Stimulated activated CD8-positive, alpha-beta memory T cell treated with anti-CD3 and anti-CD28 coated beads, Interleukin-15, amount 100 ng/mL, for 1 hour (primary cell): ENCODE measurements at places on chromosomes 7 and 10.

DNA sequence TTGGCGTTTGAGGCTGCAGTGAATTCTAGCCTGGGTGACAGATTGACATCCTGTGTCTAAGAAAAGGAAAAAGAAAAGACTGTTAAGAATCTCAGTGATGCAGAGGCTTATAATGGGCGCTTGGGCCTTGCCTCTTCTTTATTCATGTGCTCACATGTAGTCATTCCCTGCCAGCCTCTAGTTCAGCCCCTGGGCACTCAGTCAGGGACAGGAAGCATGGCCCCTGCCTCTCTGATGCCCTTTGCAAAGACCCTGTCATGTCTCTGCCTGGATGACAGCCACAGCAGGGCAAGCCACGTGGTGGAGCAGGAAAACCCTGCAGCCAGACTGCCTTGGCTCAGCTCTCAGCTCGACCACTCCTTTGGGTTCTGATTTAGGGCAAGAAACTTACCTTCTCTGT is 368.9 kb downstream of the RPS24 start:
- DNase-seq, result no peak

GRCh38 chr10:2828741-2829140 is 238.6 kb upstream of the PFKP start:
- no peak for DNase-seq

DNA sequence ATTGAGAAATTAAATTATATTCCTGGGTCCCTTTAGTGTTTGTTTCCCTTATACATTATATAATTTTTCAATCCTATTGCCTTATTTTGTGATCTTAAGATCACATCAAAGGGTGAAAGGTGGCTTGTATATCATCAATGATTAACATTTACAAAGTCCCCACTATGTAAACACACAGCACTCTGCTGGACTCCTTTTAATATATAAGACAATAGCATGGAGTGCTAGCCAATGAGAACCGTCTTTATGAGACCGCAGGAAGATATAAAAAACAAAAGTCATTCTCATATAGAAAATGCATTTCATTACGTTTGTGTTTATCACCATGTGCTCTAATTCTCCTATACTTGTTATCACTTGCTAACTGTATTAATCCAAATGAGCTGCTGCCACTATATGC is 108.5 kb downstream of the HOXA1 start:
- no peak for DNase-seq

GRCh38 chr10:7443036-7443435 is 32.2 kb upstream of the SFMBT2 start:
- DNase-seq, result no peak

DNA sequence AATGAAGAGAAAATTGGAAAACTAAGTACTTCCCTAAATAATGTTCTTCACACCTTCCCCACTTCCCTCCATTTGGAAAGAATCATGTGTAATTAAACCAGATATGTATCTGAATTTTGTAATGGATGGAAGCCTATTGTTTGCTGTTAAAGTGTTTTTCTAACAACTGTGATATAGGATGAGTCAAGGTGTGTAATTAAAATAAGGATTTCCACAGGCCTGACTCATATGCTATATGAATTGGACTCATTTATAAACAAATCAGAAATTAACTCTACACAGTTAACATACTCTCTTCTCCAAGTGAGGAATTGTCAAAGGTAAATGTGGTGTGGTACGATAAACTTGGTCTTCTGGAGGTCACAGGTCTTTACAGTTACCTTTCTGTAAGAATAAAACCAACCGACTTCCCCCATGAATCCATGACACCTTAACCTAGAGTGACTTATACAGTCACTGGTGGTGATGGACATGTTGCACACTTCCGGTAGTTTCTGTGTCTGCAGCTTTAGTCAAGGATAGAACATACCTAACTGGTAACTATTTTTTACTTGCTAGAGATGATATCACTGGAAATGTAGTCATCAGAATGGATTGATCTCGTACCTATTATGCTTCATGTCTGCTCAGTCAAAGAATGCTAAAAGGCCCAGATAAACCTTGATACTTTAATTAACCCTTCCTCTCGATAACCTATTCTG is 12.8 kb downstream of the PNLIPRP3 start:
- DNase-seq, result no peak

GRCh38 chr7:88922944-88923343 is 127.4 kb upstream of the TEX47 start:
- DNase-seq, result no peak

- DNase-seq, result no peak
Measured at GRCh38 chr10:15347150-15347549, 23.9 kb downstream of the FAM171A1 start.

DNA sequence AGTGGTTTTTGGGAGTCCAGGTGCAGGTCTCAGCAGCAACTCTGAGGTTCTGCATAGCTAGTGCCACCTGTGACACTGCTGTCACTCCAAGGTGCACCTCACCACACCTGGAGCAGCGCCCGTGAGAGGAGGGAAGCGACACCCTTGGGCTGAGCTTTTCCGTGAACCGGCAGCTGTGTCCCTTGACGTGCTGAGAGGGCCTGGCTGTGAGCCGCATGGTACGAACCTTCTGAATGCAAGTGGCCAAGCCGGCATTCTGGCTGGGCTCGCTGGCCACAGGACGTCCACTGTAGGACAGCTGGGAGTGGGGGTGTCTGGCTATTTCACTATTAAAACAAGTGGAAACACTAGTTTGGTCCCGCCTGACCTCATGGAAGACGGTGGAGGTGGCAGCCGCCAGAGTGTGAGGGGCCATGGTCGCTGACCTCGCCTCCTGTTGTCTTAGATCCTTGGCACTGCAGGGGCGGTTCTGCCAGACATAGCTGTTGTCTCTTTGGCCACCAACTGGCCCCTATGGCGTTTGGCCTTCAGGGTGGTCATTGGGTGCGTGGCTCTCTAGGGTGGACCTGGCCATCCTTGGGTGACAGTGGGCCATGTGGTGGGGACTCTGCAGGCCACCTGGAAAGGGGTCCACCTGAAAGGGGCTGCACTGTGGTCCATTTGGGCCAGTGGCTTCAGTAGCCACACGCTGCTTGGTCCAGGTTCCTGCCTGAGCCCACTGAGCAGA is 12.9 kb downstream of the INPP5A start:
- no peak for DNase-seq

- DNase-seq, result no peak
Measured at GRCh38 chr10:314871-315270, 179.6 kb downstream of the ZMYND11 start.

- no peak for DNase-seq
Measured at GRCh38 chr7:79523436-79523835, 70.0 kb upstream of the MAGI2 start.

GRCh38 chr10:3812141-3812540 is 27.1 kb upstream of the KLF6 start:
- no peak for DNase-seq
